ENCODE measurements at places on chromosomes 6 and 20.

DNA sequence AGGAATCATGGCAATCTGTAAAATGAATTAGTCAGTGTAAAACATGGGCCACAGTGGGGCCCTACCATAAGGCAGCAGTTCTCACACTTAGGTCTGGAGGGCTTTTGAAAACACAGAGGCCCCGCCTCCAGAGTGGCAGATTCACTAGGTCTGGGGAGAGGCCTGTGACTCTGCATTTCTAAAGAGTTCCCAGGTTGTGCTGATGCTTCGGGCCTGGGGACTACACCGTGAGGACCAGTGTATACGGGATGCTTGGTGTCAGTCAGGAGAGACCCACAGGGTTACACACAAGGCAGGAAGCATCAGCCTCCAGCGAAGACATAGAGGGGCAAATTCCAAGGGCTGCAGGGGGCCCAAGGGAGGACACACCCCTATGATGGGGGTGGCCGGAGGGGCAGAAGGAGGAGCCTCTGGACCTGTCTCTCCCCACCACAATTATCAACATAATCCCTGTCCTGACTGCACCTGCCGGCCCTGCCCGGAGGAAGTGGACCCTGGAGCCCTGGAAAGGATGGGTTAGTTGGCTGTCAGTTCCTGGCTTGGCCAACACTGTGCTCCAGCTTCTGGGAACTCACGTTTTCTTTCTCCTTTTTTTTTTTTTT lies 46.7 kb downstream of the FGD2 start:
- no peak for DNase-seq

- no peak for DNase-seq
Observed at GRCh38 chr20:35912881-35913280, 41.4 kb downstream of the SCAND1 start.

GRCh38 chr20:22836211-22836610 lies 198.9 kb upstream of the SSTR4 start:
- DNase-seq = peak; percentile 26

DNA sequence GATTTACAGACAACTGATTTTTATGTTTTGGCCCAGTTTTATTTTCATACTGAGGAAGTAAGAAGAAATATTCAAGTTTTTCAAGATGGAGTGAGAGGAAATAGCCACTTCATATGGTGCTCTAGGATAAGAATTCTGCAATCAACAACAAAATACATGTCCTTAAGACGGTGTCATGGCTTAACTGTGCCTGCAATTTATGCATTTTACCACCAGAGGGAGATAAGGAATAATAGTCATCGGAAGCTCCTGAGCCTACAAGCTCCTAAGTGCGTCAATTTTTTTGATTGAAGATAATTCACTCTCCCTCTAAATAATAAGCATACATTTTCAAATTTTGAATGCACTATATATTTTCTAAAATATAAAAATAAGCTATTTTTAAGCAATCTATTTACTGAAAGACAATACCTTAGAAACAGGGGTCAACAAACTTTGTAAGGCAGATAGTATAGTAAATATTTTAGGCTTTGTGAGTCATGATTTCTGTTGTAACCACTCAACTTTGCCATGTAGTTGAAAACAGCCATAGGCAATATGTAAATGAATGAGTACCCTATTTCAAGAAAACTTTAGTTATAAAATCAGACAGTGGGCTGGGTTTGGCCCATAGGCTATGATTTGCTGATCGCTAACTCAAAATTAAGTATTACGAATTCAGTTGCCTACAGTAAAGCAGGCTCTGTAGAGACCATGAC lies 230.9 kb upstream of the DTNBP1 start:
- no peak for DNase-seq

- no peak for DNase-seq
Observed at GRCh38 chr6:42165016-42165415, 8.1 kb upstream of the GUCA1A start.

- DNase-seq = no peak
Observed at GRCh38 chr20:60271597-60271996, 313.4 kb downstream of the CDH26 start.

- DNase-seq = no peak
Observed at GRCh38 chr20:56628015-56628872, 862 bp upstream of the TFAP2C start.

DNA sequence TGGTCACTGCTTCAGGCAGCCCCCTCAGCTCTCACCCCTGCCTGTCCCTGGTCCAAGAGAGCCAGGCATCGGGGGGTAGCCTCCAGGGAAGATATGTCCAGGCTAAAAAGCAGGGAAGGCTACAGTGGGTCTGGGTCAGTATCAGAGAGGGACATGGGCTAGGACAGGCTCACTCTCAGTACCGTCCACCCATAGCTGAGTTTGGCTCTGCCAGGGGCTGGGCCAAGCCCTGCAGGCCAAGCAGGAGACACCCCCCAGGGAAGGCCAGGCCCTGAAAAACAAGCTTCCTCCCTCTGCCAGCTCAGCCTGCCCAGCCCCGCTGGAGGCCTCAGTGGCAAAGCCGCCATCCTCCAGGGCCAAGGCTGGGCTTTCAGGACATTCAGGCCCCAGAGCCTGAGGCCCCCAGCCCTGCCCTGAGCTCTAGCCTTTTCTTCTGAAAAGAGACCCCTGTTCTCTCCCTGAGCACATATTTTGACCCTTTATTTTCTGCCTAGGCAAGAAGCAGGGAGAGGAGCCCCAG lies 28.6 kb upstream of the TGM2 start:
- no peak for DNase-seq

DNA sequence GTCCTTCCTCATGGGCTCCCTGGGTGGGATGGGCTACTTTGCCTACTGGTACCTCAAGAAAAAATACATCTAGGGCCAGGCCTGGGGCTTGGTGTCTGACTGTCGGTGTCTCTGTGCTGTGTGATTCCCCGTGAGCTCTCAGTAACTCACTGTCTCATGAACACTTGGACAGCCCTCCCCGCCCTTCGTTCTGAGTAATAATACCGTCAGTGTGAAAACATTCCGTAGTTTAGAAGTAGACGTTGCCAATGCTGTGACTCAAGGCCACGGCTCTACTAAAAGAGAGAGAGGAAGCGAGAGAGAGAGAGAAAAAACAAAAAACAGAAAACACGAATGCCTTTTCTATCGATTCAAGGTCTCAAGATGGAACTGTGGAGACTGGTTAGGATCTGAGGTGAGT lies 31.8 kb downstream of the FITM2 start:
- DNase-seq = no peak

GRCh38 chr20:61044499-61044898 lies 207.6 kb upstream of the CDH4 start:
- DNase-seq = no peak

- DNase-seq = no peak
Observed at GRCh38 chr6:15254070-15254975, 8.5 kb downstream of the JARID2 start.

DNA sequence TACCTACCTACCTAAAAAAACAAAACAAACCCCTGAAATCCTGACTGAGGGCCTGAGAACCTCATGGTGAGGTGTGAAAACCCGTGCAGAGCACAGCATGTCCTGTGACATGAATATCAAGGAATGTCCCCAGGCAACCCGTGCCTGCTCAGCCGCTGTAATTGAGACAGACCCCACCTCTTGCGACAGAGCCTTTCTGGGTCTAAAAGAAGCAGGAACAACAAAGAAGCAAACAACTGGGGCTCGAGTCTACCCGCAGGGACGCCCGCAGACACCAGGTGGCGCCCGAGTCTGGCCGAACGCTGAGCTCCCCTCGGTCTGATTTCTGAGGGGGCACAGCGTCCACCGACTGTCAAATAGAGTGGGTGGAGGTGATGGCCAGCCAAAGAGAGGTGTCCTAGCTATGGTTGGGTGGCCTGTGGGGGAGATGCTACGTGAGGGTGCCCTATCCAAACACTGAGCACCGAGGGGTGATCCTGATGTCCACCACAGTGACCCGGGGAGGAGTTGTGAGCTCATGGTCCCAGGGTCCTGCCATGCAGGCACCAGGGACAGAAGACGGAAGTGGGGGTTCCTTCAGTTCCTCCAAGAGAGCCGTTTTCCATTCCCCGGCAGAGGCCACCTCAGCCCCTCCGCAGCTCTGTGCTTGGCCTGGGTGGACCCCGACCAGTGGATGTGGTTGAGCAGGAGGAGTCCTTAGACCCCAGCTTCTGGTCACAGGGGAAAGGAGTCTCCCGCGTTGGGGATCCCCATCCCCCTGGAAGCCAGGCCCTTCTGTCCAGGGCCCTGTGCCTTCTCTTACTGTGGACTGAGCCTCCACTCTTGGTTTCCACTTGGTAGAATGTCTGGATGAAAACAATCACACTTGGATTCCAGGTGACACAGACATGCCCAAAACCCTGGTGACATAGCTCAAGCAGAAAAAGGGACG lies 268.2 kb downstream of the CDC5L start:
- no peak for DNase-seq

Measured in amniotic stem cell (primary cell).